Activated naive CD4-positive, alpha-beta T cell (primary cell): ENCODE measurements at places on chromosomes 7 and 10.

GRCh38 chr7:153939177-153939576, 113.0 kb upstream of the DPP6 start:
- no peak for DNase-seq

DNA sequence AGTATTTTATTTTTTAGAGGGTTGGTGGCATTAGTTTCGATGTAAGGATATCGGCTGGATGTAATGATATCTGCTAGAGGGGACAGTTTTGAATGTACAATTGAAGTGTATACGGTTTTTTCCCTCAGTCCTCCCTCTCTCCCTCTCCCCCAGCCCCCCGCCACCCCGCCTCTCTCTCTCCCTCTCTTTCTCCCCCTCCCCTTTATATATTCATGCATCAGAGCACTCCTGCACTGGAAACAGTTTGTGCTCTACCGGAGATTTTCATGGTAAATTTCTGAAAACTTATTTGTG, 1.6 kb downstream of the GLCCI1 start:
- no peak for DNase-seq

DNA sequence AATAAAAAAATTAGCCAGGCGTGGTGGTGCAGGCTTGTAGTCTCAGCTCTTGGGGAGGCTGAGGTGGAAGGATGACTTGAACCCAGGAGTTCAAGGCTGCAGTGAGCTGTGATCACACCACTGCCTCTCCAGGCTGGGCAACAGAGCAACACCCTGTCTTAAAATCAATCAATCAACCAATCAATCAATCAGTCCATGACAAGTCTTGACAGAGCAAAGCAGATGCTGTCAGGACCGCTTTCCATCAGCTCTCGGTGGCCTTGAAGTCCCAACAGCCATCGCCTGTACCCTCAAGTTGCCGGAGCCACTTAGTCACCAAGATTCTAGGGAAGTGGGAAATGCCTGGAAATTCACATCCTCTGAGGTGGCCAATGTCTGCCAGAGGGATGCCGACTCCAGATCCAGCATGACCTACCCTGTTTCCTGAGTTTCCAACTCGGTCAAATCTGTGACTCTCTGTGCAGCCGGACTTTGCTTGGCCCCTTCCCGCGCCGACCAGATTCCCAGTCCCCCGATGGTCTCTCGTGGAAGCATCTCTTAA, 871 bp upstream of the CCL24 start:
- DNase-seq = no peak

DNA sequence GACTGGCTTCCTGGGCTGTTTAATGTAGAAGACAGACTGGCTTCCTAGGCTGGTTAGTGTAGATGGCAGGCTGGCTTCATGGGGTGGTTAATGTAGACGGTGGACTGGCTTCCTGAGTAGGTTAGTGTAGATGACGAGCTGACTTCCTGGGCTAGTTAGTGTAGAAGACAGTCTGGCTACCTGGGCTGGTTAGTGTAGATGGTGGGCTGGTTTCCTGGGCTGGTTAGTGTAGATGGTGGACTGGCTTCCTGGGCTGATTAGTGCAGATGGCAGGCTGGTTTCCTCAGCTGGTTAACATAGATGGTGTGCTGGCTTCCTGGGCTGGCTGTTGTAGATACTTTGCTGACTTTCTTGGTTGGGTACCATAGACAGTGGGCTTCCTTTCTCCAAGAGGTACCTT, 122.9 kb upstream of the PPP2R2D start:
- no peak for DNase-seq

DNA sequence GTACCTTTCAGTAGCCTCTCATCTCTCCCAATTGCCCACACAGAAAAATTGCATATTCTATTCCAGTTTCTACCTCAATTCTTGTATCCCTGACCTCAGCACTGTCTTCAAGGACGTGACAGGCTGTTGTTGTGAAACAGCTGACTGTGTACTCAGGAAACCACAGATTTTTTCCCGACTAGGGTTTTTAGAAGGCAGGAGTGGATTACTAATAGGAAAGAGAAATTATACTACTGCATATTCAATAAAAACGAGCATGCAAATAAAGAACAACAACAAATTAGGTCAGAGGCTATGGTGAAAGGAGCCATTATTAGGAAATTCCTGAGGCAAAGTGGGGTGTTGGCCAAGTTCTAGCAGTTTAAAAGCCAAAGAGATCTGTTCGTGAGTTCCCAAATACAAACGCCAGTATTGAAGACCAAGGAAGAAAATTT, 93.4 kb downstream of the DOCK4 start:
- no peak for DNase-seq

DNA sequence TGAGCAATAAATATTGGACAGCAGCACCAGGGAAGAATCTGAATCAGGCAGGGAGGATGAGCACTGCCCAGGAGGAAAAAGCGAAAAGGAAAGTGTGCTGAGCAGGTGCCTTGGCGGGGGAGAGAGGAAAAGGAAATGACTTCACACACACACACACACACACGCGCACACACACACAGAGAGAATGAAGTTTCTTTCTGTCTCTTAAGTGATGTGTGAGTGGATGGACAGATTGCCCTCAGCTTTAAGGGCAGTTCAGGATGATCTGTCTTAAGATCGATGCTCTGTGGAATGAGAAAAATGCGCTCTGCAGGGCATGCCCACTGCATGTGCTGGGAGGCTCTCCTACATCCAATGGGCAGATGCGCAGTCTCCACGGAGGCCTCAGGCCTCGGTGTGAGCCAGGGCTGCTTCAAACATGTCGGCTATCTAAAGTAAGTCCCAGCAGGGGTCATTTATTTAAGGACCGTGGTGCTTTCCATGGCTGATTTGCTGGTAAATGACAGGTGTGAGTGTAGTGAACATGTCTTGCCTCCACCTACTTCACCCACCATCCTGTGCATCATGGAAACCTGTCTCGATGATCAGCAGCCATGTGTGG, 2.5 kb upstream of the ACBD5 start:
- peak; percentile 31 for DNase-seq

DNA sequence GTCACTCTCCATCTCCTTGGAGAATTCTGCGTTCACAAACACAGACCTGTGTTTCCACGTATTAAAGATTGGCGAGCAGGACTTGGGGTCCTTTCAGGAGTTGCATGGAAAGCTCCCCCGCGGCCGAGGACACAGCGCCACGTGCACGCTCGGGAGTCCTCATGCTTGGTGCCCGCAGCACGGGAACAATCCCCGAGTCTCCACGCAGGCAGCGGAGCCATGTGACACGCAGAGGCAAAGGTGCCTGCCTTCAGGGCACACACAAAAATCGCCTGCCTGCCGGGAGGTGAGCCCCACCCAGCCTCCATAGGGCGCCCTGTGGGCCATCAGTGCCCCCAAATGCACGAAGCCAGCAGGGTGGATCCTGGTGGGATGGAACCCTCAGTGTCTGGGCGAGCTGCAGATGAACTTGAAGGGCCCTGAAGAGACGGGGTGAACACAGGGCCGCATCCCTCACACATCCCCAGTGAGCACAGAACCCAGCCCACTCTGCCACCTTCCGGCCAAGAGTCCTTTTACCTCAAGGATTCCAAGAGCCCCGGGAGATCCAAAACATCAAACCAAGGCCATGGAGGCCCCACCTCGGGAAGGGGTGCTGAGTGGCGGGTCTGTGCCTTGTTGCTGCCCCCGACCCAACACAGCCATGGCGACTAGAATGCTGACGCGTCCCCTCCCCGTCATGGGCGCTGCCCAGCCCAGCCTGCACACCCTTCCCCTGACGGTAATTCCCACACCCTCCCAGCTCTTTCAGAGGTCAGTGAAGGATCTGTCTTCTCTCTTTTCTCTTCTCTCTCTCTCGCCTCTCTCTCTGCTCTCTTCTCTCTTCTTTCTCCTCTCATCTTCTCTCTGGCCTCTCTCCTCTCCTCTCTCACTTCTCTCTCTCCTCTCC, 55.9 kb downstream of the CFAP46 start:
- no peak for DNase-seq

GRCh38 chr10:100655760-100656421, 89.5 kb upstream of the PAX2 start:
- DNase-seq = no peak

DNA sequence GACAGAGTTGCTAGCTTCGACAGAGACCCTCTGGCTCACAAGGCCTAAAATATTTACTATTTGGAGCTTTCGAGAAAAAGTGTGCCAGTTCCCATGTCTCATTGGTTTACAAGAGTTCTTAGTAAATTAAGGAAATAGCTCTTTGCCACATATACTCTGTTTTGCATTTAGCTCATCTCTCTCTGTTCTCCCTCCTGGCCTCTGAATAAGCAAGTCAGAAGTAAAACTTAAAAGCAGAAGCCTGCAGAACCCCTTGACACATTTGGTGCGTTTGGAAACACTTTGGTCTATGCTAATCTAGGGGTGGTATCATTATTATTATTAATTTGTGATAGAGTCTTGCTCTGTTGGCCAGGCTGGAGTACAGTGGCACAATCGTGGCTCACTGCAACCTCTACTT, 6.4 kb downstream of the CARD11 start:
- DNase-seq = no peak

- no peak for DNase-seq
Observed at GRCh38 chr7:55504093-55504859, 68.0 kb downstream of the VOPP1 start.

GRCh38 chr7:88140947-88141346, 78.9 kb downstream of the SRI start:
- DNase-seq = no peak

GRCh38 chr10:89640241-89640640, 4.8 kb downstream of the PANK1 start:
- no peak for DNase-seq

DNA sequence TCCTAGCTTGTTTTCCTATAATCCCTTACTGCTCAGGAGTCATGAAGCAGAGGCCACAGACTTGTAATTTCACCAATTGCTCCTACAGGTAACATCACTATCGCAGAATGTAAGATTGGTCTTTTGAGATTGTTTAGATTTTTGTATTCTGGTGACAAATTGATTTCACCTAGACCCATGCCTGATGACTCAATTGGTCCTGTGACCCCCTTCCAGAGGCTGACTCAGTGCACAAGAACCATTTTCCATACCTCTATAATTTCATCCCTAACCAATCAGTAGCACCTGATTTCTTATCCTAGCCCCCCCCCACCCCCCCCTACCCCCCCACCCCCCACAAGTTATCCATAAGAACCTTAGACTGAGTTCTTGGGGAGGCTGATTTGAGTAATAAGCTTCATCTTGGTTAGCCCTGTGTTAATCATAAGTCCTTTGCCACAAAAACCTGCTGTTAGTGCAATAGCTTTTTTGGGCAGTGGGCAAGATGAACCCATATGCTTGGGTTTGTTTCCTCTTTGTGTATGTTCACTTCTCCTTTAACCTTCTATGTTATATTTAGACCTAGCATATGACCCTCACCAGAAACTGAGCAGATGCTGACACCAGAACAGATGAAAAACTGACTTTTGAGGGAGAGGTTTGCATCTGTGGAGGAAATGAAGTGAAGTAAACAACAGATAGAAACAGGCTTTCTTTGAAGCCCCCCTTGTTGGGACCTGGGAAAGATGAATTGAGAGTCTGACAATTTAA, 187.1 kb downstream of the KIF20B start:
- DNase-seq = no peak

DNA sequence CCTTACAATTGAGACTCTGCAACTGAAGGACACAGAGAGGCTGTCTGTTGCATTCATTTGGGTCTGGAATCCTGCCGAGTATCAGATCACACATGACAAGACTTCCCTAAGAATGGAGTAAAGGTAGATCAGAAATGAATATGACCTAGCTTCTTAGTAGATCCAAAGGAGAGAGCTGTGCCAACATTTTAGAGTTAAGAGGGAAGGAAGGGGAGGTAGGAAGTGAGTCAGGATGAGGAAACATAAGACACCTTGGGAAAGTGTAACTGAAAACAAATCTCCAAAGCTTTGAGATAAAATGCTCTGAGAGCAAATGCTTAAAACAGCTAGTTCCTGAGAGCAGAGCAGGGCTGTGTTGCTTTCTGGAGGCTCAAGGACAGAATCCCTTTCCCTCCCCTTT, 6.1 kb upstream of the SLC25A13 start:
- no peak for DNase-seq

DNA sequence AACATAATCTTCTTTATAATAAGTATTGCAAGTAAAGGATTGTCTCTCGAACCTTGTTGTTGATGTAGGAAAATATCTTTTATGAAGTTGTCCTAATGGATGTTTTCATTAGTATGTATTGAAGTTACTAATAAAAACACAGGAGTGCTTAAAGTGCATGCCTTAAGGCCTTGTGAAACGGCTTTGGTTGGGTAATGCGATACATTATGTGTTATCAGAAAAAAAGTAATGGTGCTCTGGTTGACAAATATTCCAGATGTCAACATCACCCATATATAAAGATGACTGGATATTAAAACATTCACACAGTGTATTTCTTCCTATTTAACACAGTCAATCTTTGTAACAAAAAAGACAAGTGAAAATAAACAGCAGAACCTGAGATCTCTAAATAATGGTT, 310.7 kb downstream of the PRKG1 start:
- no peak for DNase-seq

GRCh38 chr10:92278996-92279696, 11.7 kb downstream of the CPEB3 start:
- DNase-seq = no peak

- no peak for DNase-seq
Observed at GRCh38 chr10:66783316-66783715, 142.5 kb upstream of the LRRTM3 start.

DNA sequence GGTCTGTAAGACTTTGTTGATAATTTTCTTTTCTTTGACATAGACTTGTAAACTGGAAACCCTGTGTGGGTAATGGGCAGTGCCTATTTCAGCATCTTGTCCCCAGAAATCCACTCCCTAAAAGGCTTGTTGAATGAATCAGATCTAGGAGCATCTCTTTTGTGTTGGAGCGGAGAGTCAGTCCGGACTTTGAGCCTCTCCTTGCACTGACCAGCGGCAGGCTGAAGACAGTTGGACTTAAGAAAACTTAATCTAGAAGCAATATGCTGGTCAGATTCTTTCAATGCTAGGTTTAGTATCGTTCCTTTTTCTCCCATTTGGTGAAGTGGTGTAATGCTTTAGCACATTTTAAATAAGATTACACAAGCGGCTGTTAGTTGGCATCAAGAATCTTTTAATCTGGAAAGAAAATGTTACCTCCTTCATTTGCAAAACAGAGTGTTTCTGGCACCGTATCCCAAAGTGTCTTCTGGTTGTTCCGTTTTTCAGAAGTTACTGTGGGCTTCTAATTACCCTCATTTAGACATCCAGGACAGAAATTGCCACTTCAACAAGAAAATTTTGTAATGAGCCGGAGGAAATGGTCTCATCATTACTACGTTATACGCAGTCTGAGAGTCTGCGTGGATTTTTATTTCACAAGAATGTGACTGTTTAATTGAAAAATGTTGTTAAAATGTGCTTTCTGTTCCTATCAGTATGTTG, 74.7 kb downstream of the CUX1 start:
- DNase-seq = no peak

GRCh38 chr7:70758646-70759045, 373.3 kb upstream of the GALNT17 start:
- DNase-seq = no peak

GRCh38 chr10:44966129-44966815, 6.7 kb downstream of the RASSF4 start:
- no peak for DNase-seq

GRCh38 chr7:130473876-130474275, 18.0 kb upstream of the MEST start:
- DNase-seq = no peak
